ENCODE measurements at places on chromosomes 5 and 9. TPM values are rescaled to one million over a fixed set of nuclear protein-coding genes. Genes with fewer than 3 reads are reported as not detected.

DNA sequence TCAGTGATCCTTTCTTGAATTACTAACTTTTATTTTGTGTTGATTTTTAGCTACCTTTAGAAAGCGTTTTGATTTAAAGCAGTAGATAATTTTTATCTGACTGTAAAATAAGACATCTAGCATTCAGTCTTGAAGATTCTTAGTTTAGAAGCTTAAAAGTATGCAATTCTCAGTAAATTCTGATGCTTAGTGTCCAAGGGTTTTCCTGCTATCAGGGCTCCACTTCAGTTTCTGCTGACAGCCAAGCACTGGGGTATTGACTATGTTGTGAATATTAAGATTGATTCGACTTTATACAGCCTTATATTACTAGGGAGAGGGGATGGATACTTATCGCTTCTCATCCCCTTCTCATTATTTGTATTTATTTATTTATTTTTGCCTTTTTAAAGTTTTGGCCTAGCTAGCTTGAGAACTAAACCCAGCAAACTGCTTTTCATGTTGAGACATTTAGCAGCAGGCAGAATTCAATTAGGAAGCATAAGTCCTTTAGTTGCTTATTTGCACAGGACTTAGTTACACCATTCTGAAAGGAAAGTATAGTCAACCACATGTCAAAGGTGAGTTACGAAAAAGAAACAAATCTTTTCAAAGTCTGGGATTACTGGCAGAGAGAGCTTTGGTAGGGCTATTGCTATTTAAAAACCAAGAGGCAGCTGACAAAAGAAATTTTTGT is 2.9 kb downstream of the PBX3 start:
- DNase-seq: peak; percentile 23

DNA sequence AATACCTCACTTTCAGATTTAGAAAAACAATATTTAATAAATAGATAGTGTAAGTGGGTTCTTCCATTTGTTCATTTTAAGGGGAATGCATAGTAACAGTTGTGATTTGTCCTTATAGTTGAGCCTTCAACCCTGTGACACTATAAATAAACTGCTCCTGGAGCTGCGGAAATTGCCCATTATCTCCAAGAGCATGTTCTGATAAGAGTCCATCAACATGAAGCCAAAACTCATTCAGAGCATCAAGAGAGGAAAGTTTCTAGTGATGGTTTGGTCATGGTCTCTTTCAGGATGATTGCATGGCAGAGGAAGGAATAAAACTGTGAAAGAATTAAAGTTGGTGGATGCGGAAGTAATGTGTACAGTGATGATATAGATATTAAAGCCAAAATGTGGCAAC is 772.1 kb upstream of the DMAC1 start:
- no peak for DNase-seq

- DNase-seq: no peak
These were observed 388.3 kb downstream of the PLK2 start for GRCh38 chr5:58071566-58071965.

TRIO gene
- 170 TPM for total RNA-seq

DNA sequence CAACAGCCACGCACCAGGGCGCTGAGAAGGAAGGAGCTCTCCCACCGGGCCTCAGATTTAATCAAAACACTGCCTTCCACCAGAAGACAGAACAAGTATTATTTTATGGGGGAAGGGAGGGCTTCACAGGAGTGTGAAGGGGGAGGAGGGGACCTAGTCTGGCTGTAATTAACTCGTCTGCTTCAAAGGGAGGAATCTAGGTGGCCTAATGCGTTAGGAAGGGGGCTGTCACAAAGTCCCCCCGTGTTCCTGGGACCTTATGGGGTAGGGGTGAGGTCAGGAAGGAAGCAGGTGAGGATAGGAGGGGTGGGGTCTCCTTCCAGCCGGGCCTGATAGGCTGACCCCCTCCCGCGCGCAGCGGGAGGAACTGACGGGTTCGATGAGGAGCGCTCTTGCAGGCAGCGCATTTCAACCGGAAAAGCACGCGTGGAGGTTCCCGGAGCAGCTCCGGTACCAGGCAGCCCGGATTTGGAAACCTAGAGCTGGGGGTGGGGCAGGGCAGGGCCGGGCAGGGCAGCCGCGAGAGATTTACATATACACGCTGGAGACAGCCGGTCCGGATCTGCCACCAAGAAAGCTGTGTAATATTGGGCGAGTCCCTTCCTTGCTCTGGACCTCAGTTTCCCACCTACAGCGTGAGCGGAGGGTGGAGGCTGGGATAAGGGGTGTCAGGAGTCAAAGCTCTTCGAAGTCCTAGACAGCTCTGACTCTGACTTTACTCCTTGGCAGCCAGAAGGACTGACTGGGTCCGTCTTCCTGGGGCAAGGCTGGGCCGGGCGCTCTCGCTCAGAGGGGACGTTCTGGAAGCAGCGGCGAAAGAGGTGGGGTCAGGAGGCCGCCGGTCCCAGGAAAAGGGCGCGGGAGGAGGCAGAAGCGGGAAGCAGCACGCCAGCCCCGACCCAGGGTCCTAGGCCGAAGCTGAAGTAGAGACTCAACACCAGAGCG is 1.8 kb downstream of the SHB start:
- peak; percentile 52 for DNase-seq

AK6 gene
- 59.9 TPM for total RNA-seq

GRCh38 chr9:123290764-123291163 is 22.4 kb upstream of the STRBP start:
- DNase-seq: no peak

NSG2 gene
- not detected for total RNA-seq

SPACA9 gene
- 3.1 TPM for total RNA-seq

- DNase-seq: no peak
These were observed 55.3 kb downstream of the AHRR start for GRCh38 chr5:376799-377325.

Data from umbilical cord (tissue), 2 donors.